GM12878 (cell line): ENCODE measurements at places on chromosomes 3 and 15. TPM values are rescaled to one million over a fixed set of nuclear protein-coding genes. Genes with fewer than 3 reads are reported as not detected.

- no peaks in the 10 kb centered on the region for H3K4me1 ChIP-seq
- H3K36me3 ChIP-seq = no peaks in the 10 kb centered on the region
- H3K4me3 ChIP-seq = no peak overlapping the region
- H3K27ac ChIP-seq = no peak overlapping the region
Measured at GRCh38 chr15:42375252-42375651, 16.0 kb downstream of the CAPN3 start.

- no peak overlapping the region for H3K4me3 ChIP-seq
- H3K36me3 ChIP-seq = no peaks in the 10 kb centered on the region
- no peaks in the 10 kb centered on the region for H3K27me3 ChIP-seq
- peaks cover 18% of the 10 kb centered on the region for H3K4me1 ChIP-seq
- no peak overlapping the region for H3K27ac ChIP-seq
Measured at GRCh38 chr3:52986938-52987337, 58.9 kb downstream of the SFMBT1 start.

GRCh38 chr3:18405141-18405540, 20.0 kb downstream of the SATB1 start:
- H3K27ac ChIP-seq = no peak overlapping the region
- no peak overlapping the region for H3K4me3 ChIP-seq
- no peaks in the 10 kb centered on the region for H3K4me1 ChIP-seq
- H3K27me3 ChIP-seq = no peaks in the 10 kb centered on the region; the same call in 1 of the 2 replicates
- DNase-seq = no peak

The HESX1 gene
- 2.7 and 3.1 TPM in 2 replicates for total RNA-seq

The P2RY12 gene
- 0.38 and 0.48 TPM in 2 replicates for total RNA-seq

The PLA1A gene
- 3.8 and 4.4 TPM in 2 replicates for total RNA-seq
